ENCODE measurements at places on chromosomes 2 and 18.

DNA sequence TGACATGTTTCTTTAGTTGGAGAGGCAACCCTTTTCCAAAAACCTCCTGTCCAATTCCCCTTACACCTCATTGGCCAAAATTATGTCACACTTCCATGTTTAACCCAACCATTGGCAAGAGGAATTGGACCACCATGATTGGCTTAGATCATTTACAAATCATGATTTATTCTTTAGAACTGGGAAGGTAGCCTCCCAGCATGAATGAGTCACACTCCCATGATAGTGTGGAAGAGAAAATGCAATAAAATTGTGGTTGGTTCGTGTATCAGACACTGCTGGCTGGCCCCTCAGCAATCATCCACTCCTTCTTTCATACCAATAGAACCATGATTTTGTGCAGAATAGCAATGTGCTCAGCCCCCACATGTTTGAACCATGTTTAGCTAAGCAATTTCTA lies 156.6 kb upstream of the ACVR2A start:
- DNase-seq = no peak

- DNase-seq = no peak
Measured at GRCh38 chr2:102159295-102159694, 16.7 kb downstream of the IL1R1 start.

- no peak for DNase-seq
Measured at GRCh38 chr2:105741617-105742016, 3.1 kb upstream of the NCK2 start.

DNA sequence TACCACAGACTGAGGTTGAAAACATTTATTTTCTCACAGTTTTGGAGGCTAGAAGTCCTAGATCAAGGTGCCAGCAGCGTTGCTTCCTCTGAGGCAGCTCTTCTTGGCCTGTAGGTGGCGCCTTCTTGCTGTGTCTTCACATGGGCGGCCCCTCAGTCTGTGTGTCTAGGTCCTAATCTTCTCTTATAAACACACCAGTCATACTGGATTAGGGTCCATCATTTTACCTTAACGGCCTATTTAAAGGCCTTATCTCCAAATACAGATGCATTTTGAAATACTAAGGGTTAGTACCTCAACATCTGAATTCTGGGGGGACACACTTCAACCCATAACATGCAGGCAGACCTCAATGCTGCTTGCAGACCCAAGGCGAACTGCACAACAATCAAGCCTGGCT lies 4.4 kb upstream of the RMC1 start:
- peak; percentile 62 for DNase-seq

- no peak for DNase-seq
Measured at GRCh38 chr2:133859578-133859977, 291.3 kb upstream of the NCKAP5 start.

DNA sequence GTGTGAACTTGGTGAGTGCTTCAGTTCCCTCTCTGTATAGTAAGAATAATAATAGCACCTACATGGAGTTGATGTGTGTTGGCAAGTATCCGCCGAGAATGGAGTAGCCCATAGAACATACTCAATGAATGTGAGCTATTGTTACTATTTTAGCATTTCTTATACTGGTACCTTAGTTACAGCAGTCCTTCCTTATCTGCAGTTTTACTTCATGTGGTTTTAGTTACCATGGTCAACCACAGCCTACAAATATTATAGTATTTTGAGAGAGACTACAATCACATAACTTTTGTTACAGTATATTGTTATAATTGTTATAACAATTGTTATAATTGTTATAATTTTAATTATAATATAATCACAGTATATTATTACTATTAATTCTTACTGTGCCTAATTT lies 152.5 kb upstream of the RASGRP3 start:
- DNase-seq = no peak

- DNase-seq = no peak
Measured at GRCh38 chr2:231357931-231358330, 37.6 kb upstream of the B3GNT7 start.

GRCh38 chr18:68482815-68483214 lies 232.1 kb downstream of the TMX3 start:
- no peak for DNase-seq

- peak; percentile 86 for DNase-seq
Measured at GRCh38 chr2:69298261-69298660, 88.8 kb downstream of the GFPT1 start.

GRCh38 chr18:55778788-55779690 lies 191.0 kb upstream of the TCF4 start:
- no peak for DNase-seq

- no peak for DNase-seq
Measured at GRCh38 chr2:110802208-110802932, 70.0 kb downstream of the ACOXL start.

DNA sequence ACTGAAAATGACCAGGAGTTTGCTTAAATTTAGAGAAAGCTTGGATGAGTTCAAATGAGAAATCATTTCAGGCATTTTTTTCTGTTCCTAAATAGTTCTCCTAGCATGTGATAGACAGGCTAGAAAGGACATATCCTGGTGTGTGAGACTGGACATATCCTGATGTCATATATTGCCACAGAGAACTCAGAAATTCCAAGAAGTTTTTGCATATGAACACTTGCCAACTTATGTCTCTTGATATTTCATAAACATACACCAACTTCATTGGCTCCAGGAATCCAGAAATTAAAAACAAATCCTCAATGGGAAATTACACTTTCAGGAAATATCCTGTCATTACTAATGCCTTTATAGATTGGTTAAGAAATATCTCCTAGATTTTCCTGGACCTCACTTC lies 2.9 kb upstream of the SERPINB4 start:
- DNase-seq = no peak

DNA sequence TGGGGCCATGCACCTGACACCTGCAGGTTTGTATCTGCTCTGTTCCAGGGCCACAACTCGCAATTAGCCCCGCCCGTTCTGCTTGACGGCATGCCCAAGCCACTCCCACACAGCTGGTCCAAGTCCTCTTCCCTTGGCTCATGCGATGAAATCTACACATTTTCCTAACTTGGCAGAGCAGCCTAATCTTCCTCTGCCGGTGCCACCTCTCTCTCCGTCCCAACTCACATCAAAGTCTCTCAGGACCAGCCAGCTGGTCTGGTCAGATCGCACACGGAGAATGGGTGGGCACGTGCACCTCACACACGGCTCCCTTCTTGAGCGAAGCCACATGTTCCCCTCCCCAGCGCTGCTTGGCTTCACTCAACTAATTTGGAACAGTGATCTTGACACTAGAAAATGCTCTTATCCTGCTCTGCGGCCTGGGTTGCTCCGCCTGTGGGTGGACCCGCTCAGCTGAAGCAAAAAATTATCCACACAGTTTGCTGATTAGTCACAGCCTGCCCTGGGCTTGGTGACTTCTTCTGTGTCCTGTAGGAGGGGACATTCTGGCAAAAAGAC lies 176.7 kb downstream of the NRP2 start:
- DNase-seq = peak; percentile 44

DNA sequence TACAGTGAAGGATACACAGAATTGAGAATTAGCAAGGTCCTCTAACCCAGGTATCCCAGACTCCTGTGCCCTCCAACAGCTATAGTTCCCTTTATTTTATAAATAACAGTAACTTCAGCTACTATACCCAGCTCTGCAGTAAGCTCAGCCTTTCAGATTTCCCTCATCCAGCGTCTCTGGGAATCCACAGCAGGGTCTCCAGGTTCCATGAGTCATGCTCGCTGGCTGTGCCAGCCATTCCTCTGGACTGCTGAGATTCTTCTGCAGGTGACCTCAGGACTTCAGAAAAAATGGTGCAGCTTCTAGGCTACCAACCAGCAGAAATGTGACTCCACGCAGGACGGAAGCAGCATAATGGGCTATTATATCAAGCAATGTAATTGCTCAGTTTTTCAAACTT lies 419.3 kb downstream of the ZNF516 start:
- no peak for DNase-seq

DNA sequence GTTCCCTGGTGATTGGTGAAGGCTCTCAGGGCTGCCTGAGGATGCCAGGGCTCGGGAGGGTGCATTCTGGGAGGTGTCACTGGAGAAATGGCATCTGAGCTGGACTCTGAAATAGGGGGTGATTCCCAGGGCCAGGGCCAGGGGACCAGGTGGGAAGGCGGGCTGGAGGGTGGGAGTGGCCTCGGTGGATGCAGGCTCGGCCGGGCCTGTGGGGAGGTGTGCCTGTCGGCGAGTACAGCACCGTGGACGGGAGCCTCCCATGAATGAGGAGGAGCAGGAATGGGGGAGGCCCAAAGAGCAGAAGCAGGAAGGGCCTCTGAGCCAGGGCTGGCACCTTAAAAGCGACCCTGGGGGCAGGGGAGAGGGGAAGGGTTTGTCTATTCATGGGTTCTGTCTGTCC lies 116.8 kb downstream of the GBX2 start:
- no peak for DNase-seq

DNA sequence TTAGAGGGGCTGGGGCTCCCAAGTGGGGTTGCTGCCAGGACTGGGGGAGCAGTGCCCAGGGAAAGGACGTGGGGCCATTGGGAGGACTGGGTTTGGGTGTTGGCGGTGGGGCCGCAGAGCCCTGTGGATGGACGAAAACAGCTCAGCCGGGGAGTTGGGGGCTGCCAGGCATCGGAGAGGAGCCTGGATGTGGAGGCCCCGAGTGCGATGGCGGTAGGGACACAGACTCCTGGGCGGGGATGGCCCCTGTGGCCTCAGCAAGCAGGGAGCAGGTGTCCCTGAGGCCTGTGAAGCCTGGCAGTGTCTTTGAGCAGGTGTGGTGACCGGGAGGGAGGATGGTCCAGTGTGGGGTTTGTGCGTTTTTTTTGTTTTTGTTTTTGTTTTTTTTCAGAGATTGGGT lies 13.3 kb downstream of the CTDP1 start:
- DNase-seq = no peak

DNA sequence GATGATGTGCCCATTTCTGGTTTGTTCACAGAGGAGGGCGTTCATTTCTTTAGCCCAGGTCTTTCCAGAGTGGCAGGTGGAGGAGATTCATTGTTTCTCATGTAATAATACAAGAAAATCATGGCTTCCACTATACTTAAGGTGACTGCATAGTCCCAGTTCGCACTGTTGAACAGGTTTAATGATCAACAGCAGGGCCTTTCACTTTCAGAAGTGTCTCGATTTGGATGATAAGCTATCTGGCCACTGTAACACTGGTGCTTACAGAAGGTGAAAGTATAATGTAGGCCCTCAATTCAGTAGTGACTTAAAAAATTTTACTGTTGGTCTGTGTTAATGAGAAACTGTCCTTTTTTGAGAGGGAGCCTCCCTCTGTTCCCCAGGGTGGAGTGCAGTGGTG lies 1.4 kb downstream of the RMC1 start:
- DNase-seq = no peak

- no peak for DNase-seq
Measured at GRCh38 chr18:45849529-45849928, 24.1 kb downstream of the SIGLEC15 start.

- peak; percentile 83 for DNase-seq
Measured at GRCh38 chr2:56448403-56449001, 264.7 kb downstream of the CCDC85A start.

- DNase-seq = peak; percentile 11
Measured at GRCh38 chr18:64851726-64852125, 702.8 kb upstream of the LINC00305 start.

GRCh38 chr2:64404002-64404731 lies 49.8 kb upstream of the LGALSL start:
- DNase-seq = no peak

- peak; percentile 22 for DNase-seq
Measured at GRCh38 chr2:231780123-231780908, 766 bp downstream of the PDE6D start.

DNA sequence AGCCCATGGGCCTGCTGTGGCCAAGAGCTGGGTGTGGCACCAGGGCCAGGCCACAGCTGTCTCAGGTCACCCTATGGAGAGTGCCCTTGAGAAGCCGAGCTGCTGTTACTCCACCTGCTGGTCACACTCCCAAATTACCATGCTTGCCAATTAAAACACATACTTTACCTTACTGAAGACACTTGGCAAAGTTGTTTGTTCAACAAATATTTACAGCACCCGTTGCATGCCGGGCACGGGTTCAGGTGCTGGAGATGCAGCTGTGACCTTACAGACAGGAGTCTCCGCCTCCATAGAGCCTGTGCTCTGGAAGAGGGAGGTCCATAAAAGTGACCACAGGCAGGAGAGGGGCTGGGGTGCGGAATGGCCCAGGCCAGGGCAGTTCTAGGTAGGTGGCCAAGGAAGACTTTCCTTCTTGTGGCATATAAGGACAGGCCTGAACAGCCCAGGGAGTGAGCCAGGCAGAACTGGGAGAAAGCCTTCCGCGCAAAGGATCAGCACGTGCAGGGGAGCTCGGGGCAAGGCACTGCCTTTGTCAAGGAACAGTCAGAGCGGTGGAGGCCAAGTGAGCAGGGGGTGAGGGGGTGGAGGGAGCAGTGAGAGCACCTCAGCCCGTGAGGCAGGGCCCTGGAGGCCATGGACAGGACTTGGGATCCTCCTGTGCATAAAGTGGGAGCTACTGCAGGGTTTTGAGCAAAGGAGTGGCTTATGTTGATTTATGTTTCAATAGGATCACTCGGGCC lies 23.6 kb upstream of the RBM44 start:
- DNase-seq = peak; percentile 50

DNA sequence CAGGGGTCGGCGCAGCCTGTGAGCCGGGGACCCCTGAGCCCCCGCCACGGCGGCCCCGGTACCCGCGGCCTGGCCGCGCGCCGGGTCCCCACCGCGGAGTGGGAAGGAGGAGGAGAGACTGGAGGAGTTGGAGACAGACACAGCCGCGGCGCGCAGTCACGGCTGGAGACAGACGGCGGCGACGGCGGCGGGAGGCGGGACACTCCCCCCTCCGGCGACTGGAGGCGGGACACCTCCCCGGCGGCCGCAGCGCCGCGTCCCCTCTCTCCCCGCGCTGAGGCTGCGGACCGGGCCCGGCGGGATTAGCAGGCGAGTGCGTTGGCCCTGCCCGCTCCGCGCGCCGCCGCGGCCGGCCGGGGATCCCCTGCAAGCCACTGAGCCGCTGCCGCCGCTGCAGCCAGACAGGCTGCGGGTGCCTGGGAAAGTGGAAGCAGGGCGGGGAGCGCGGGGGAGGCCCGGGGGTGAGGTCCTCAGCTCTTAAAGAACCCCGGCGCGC lies 1.0 kb upstream of the LDLRAD4 start:
- DNase-seq = peak; percentile 14

- no peak for DNase-seq
Measured at GRCh38 chr18:24319757-24320156, 77.9 kb downstream of the OSBPL1A start.

DNA sequence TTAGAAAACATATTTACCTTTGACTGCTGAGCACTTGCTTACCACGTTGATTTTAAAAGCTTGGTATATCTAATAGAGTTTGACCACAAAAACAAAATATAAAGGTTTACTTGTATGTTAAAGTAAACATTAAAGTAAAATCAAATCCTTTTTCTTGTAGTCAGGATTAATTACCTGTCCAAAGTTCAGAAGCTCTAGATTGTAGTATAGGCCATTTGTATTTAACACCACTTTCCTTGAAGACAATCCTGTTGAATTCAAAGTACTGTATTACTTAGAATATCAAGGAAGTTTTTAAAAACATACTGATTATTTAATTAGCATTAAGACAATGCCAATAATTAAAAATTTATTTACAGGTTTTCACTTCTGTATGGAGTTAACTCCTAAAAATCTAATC lies 53.0 kb downstream of the PGAP1 start:
- no peak for DNase-seq

Measured in kidney glomerular epithelial cell (primary cell).